Endodermal cell (in vitro differentiated cells): ENCODE measurements at places on chromosomes 3 and 15. TPM values are rescaled to one million over a fixed set of nuclear protein-coding genes. Genes with fewer than 3 reads are reported as not detected.

GRCh38 chr3:117201901-117202774, 492.6 kb downstream of the TUSC7 start:
- DNase-seq = no peak

DNA sequence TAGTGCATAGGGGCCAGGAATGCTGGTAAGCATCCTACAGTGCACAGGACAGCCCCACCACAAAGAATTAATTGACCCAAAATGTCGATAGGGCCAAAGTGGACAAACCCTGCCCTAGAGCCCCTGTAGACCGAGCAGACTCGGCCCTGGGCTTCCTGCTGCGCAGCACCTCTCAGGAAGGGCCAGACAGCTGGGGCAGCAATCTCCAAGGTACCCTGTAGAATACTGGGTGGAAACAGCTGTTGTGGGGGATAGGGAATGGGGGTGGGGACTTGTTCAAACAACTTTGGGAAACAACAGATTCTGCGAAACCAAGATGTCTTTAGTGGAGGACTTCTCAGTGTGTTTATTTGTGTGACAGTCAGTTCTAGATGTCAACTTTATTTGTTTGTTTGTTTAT, 67.1 kb downstream of the MRPL46 start:
- DNase-seq = no peak

DNA sequence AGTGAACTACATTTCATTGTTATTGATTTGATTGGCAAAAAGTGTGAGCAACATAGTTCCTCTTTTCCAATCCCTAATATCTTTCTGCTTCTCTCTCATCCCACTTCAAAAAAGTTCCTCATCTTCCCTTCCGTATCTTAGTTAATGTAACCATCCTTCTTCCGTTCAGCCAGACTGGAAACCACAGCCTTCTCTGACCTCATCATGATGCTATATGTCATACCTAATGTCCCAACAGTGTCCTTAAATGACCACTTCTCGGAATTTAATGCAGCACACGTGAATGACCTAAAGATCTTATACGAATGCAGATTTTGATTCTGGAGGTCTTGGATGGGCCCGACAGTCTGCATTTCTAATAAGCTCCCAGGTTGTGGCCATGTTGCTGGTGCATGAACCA, 320.3 kb upstream of the SATB1 start:
- DNase-seq = no peak

The RPL39L gene
- total RNA-seq = 26.8 and 32.9 TPM in 2 replicates

The ISLR gene
- 0.29 and 0.41 TPM in 2 replicates for total RNA-seq

DNA sequence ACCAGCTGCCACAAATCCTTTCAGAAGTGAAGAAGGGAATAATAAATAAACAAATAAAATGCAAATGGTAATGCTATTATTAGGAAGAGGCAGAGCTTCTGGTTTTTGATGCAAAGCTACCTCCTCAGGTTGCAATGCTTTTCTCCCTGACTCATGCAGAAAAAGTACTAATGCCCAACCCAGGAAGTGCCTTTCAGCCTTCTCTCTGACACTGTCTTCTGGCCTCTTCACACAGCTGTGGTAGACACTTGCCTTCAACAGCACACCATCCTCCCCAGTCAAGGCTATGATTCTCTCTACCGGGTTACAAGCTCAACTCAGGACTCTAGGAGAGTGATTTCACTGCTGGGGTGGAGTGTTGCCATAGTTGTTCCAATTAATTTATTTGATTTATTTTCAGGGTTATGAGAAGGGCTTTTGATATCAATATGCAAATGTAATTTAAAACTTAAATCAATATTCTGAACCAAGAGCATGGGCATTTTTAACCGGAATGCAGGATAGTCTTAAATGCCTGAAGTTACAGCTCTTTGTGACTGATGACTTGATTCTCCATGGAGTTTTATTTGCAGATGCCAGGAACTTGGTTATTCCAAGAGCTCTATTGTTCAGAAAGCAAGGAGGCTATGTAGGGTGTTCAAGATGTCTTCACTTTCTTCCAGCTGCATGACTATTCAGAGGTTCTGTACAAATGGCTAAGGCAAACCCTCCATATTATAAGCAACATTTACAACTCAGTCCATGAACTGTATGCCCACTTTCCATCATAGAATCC, 27.1 kb upstream of the GALNT15 start:
- DNase-seq = peak; percentile 13

GRCh38 chr3:106014518-106014917, 145.7 kb upstream of the CBLB start:
- DNase-seq = no peak

GRCh38 chr3:46693038-46693891, at the start of gene ALS2CL:
Gene ALS2CL, minus strand, starts transcription at chr3:46693679. Its CDS starts 4,239 bp downstream, at chr3:46689440.
- peak; percentile 90 for DNase-seq

DNA sequence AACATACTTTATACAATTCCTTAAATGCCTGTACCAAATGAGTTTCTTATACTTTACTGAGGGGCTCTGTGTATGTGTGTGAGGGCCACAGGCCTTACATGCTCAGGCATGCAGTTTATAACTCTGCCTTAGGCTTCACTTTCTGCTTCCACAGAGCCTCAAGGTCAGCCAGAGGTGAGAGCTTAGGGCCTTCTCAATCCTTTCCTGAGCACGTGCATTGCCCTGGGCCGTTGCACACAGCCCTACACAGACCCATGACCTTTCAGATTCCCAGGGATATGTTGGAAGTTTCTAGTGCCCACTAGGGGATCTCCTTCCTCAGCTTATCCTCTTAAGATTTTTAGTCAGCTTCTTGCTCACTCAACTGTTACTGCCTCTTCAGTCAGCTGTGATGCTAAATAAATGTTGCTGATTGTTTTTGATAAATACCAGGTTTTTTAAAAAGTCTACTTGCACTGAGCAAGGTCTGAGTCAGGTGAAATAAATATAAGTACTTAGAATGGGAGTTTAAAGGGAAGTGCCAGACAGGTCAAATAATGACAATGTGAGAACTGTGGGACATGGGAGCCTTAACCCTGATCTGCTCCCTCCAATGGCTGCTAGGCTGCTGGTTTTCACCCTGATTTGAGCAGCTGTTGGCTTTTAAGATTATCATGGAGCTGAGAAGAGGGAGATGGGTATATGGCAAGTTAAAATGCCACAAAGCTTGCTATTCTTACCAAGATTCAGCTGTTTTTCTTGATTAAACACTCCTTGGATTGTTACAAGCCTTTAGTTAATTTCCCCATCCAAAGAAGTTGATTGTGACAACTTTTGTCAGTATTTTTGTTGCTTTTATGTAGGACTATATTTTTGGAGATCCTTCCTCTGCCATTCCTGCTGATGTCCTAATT, 169.5 kb downstream of the PLD1 start:
- DNase-seq = peak; percentile 59

DNA sequence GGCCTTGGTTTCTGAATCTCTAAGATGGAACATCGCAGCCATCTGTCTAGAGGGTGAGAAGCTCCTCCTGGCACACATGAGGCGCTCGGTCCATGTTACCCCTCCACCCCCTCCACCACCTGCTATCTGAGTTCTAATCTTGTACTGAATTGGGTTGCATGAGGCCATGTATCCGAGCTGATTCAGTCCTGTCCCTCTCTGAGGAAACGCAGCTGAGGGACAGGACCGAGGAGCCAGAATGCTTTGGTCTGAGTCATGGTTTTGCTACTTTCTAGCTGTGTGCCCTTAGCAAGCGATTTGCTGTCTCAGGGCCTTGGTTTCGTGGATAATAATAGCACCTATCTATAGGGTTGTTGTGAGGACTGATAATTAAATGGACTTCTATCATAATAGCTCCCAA, 87.8 kb upstream of the SEC13 start:
- no peak for DNase-seq

DNA sequence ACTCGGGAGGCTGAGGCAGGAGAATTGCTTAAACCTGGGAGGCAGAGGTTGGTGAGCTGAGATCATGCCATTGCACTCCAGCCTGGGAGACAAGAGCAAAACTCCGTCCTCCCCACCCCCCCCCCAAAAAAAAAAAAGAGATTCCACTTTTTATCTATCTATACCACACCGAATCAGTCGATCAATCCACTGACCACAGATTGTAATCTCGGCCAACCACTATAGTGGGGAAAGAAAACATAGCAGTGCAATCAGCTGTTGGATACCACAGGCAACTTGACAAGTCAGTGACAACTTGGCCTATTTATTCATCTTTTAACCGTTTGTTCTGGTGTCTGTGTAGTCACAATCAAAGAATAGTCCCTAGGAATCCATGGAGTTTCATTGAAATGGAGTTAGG, 299.2 kb downstream of the FHIT start:
- DNase-seq = no peak

- DNase-seq = no peak
These were observed 1.7 kb downstream of the BNC1 start for GRCh38 chr15:83282776-83283137.

GRCh38 chr3:43733459-43734384, 43.0 kb downstream of the ABHD5 start:
- DNase-seq = peak; percentile 70

The FXR1 gene
- 298 to 538 TPM (median 304 TPM) in 3 replicates for total RNA-seq

DNA sequence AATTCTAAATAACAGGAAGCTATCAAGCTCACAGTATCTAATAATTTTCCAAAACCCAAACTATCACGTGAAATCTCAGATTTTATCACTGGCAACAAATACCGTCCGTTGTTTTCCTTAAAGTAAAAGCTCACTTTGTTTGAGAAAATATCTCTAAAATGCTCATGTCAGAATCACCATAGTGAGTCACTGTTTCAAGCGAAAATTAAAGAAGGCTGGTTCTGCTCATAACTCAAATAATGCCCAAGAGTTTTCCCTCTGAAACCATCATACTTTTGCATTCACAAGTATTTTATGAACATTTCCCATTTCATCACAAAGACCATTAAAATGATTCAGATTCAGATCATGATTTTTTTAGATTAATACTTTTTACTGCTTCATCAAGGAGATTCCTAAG, 50.6 kb downstream of the TBL1XR1 start:
- DNase-seq = no peak

DNA sequence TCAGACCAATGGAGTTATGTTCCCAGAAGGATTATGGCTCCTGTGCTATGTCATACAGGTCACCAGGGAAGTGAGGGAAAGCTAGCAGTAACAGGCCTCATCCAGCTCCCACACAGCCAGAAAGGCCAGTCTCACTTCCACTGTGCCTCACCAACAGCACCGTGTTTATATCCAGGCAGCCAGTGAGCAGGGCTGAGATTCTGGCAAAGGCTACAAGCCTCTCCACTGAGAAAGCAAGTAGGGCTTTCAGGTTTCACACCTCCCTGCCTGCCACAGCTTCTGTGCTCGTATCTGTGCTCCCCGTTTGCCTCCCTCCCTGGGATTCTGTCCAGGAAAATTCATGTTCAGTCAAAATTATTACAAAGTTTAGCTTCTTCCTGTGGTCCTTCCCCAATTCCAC, 14.9 kb upstream of the CFAP20DC start:
- no peak for DNase-seq

DNA sequence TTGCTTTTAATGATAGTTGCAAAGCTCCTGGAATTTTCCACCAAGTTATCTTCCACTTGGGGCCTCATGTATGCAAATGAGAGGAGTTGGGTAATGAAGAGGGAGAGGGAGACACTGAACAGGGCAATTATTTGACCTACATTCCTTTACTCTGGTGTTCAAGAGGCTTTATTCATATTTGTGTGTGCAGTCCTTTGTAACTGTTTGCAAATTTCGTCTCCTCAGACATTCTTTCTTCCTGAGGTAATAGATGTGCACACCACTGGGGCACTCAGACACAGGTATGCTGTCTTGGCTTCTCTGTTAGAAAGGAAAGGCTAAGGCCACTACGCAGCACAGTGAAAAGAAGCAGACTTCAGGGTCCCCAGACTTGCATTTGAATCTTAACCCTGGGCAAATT, 189.7 kb upstream of the IL12A start:
- no peak for DNase-seq

DNA sequence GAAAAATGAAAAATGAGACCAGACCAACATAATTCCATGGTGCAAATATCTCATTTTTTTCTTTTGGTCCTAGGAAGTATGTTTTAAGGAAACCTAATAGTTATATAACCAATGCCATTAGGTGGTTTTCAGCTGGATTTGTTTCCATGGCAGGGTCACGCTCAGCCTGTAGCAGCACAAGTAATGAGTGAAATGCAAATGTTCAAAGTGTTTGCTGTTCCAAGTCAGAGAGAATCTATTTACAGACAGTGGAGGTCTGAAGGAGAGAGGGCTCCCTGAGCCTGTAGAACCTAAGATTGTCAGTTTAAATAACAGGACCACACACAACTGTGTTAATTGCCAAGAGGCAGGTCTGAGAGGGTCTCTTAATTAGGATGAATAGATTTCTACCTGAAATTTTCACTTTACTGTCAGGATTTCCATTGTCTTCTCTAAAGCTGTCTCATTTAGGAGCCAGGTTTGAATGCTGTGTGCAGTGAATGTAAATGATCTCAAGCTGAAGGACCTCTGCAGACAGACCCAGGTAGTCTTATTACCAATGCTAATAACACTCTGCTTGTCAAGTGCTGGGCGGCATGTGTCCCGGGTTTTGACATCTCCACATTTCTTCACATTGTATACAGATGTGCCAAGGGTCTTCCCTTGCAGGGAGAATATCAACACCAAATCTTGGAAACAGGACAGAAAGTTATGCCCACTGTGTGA, 317.3 kb upstream of the NECTIN3 start:
- no peak for DNase-seq

- DNase-seq = peak; percentile 83
These were observed 260.3 kb upstream of the TPM1 start for GRCh38 chr15:62782071-62782841.

DNA sequence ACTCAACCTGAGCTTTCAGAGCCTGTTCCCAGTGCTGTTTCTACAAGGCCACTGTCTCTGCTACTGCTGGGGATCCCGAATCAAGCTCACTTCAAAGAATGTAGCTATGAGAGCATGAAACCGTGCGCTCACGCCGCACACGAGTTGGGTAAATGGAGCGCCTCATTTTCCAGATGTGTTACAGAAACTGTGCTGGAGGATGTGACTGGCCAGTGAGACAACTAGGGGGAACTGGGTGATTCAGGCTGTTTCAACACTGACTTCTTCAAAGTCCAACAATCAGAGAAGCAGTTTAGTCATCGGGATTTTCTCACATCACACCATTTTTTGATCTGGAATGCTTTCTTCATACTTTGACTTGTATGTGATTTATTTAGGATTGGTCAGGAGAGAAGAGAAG, 3.5 kb downstream of the ZNF710 start:
- DNase-seq = no peak
